ENCODE measurements at places on chromosomes 6 and 20. TPM values are rescaled to one million over a fixed set of nuclear protein-coding genes. Genes with fewer than 3 reads are reported as not detected.
A peak's percentile ranks its signal among the peaks of the same experiment; 100 is the strongest.

GRCh38 chr6:154228521-154228905 lies 128.1 kb downstream of the IPCEF1 start:
- DNase-seq, result no peak
- H3K4me1 ChIP-seq, result no peaks in the 10 kb centered on the region
- H3K36me3 ChIP-seq, result no peaks in the 10 kb centered on the region
- H3K27me3 ChIP-seq, result no peaks in the 10 kb centered on the region
- no peak overlapping the region for H3K4me3 ChIP-seq
- H3K27ac ChIP-seq, result no peak overlapping the region

DNA sequence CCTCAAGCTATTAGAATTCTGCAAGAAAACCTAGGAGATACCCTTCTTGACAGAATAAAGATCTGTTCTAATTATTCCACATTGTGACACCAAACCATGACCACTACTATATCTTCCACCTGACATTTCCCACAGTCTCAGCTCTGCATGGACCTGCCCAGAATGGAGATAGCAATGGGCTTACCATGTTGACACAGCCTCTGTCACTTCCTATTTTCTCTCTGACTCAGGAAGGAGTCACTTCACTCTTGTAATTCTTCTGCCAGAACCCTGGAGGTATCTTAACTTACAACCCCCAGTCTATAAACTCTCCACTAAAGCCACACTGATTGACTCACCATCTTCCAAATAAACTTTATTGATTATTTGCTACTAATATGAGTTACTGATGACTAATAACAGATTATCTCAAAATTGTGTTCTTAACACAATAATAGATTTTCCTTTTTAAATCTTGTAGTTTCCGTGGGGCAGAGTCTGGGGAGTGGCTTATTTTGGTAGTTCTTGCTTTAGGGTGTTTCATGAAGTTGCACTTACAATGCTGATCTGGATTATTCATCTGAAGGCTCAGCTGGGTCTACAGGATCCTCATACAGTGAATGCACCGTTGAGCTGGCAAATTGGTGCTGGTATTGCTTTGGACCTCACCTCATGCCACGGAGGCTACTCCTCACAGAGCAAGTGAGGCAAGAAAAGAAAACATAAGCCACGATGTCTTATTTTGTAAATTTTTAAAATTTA lies 869.9 kb downstream of the KIF16B start:
- no peak overlapping the region for H3K4me3 ChIP-seq
- no peak for DNase-seq
- no peak overlapping the region for H3K27ac ChIP-seq
- no peaks in the 10 kb centered on the region for H3K36me3 ChIP-seq
- no peaks in the 10 kb centered on the region for H3K4me1 ChIP-seq

- H3K27ac ChIP-seq, result peak overlapping the region; percentile 51
- H3K4me1 ChIP-seq, result peaks cover 89% of the 10 kb centered on the region
- no peaks in the 10 kb centered on the region for H3K36me3 ChIP-seq
- no peak overlapping the region for H3K4me3 ChIP-seq
Measured at GRCh38 chr20:36098364-36098763, 56.2 kb upstream of the EPB41L1 start.

DNA sequence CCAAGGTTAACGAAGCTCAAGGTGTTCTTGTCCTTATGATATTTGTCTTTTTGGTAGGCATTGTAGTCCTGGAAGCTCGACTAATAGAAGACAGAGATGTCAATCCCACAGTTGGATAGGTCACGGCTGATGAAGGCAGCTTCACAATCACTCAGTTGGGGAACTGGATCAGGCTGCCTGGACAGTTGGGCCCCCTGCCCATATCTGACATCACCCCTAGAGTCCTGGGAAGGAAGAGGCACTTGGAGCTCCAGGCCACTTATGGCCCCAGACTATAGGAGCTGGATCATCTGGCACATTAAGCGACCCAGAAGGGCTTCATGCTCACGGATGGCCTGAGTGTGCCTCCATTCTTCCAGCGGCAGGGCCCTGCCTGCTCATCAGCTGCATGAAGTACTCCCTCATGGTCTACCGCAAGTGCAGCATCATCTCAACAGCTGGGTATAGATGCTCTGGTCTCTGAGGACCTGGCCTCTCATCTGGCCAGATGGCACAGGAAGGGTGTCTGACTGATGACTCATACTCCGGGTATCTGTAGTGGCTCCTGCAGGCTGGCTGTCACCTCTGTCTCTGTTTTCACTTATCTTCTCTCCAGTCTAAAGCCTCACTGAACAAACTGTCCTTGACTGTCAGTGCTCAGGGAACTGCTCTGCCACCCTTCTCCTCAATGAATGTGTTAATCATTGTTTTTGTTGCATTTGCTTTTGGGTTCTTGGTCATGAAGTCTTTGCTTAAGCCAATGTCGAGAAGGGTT lies 29.2 kb upstream of the SSR1 start:
- no peak overlapping the region for H3K4me3 ChIP-seq
- no peaks in the 10 kb centered on the region for H3K4me1 ChIP-seq
- H3K27me3 ChIP-seq, result no peaks in the 10 kb centered on the region
- H3K27ac ChIP-seq, result no peak overlapping the region

DNA sequence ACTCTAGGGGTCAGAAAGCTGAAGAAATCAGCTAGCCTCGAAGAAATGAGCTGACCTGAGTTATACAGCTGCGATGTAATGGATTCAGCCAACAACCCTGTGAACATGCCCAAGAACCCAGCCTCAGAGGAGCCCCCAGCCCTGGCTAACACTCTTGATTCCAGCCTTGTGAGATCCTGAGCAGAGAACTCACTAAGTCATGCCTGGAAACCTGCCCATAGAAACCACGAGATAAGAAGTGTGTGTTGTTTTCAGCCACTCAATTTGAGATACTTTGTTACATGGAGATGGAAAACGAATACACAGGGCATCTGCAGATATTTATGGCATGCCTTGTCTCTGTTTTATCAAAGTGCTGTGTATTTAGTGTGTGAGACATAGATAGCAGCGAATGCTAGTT lies 265.2 kb downstream of the QKI start:
- no peak for DNase-seq
- H3K4me1 ChIP-seq, result no peaks in the 10 kb centered on the region
- H3K36me3 ChIP-seq, result no peaks in the 10 kb centered on the region
- H3K27me3 ChIP-seq, result no peaks in the 10 kb centered on the region

DNA sequence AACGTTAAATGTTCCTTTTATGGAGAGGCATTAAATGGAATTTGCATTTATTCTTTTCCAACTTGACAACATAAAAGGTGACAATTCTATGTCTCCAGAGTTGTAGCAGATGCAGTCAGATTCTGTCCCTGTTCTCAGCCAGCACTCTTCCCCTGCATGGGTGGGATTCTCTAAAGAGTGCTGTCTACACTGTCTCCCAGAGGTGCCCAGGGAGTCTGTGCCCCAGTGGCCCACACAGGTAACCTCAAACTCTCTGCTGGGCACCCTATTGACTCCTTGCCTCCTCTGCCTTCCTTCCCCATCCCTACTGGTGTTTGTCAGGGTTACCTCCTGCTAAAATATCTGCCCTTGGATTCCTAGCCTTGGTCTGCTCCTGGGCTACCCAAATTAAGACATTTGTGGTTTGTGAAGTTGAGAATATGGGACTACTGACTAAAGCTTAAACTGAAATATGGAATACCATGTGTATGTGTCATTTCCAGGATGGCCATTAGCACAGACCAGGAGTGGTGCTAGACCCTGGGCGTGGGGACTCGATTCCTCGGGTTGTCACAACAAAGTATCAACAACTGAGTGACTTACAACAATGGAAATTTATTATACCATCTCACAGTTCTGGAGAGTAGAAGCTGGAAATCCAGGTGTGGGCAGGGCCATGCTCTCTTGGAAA lies 284.7 kb downstream of the CDH26 start:
- no peak overlapping the region for H3K4me3 ChIP-seq
- H3K4me1 ChIP-seq, result no peaks in the 10 kb centered on the region
- no peaks in the 10 kb centered on the region for H3K36me3 ChIP-seq
- H3K27me3 ChIP-seq, result no peaks in the 10 kb centered on the region

- no peak overlapping the region for H3K27ac ChIP-seq
- peaks cover 3% of the 10 kb centered on the region for H3K27me3 ChIP-seq
- no peaks in the 10 kb centered on the region for H3K4me1 ChIP-seq
- DNase-seq, result no peak
Measured at GRCh38 chr20:60088236-60088635, 130.0 kb downstream of the CDH26 start.

GRCh38 chr6:20554817-20555216 lies 20.6 kb downstream of the CDKAL1 start:
- no peak for DNase-seq
- no peaks in the 10 kb centered on the region for H3K4me1 ChIP-seq
- H3K27me3 ChIP-seq, result no peaks in the 10 kb centered on the region
- no peak overlapping the region for H3K4me3 ChIP-seq
- no peak overlapping the region for H3K27ac ChIP-seq

DNA sequence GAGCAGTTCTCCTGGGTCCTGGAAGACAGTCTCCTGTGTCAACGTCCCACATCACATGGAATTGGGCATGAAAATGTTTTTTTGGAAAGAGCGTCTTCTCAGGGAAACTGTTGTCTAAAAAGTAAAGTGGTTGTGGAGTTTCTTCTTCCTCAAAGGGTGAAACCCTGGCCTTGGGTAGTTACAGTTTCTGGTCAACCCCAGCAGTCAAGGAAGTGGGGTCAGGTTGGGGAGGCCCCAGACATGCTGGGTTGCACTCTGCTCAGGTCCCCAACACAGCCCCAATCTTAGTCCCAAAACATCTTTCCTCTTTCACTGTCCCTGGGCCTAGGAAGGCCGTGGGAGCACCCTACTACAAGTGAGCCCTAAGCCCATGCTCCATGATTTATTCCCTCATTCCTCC lies 996 bp upstream of the NFKBIE start:
- DNase-seq, result no peak
- no peak overlapping the region for H3K4me3 ChIP-seq
- peaks cover 34% of the 10 kb centered on the region for H3K4me1 ChIP-seq

ZNF831 gene
- total RNA-seq, result 1.6 TPM

NR2E1 gene
- not detected for total RNA-seq

SSTR4 gene
- total RNA-seq, result not detected

C20orf144 gene
- 0.66 TPM for total RNA-seq

GPX5 gene
- total RNA-seq, result not detected

Data from body of pancreas (tissue), 4 donors.